ENCODE measurements at places on chromosomes 3 and 15.

DNA sequence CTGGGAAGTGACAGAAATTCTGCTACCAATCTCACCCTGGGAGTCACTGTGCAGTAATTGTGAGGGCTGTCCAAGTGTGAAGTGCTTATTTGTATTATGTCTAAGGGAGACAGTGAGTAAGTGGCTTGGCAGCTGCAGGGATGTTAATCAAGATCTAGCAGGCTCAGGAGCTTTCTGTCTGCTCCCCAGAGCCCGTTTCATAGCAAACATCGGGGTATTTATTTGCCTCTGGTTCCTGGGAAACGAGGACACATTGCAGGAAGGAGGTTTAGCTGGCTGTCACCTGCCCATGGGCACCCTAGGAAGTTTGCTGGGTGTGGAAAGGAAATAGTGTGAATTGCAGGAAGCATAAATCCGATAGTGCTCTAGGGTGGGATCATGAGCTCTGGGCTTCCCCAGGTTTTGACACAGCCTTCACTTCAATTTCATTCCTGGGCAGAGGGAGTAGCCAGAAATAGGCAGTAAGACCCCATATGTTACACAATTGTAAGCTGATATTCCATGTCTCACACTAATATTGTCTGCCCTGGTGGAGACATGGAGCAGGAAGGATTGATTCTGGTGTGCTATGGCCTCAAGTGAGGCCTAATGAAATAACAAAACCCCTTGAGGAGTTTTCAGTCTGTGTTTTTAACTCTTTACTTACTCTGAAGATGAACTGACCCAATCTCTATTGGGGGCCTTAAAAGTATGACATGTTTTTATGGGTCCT lies 74.1 kb upstream of the MITF start:
- peak; percentile 74 for DNase-seq

DNA sequence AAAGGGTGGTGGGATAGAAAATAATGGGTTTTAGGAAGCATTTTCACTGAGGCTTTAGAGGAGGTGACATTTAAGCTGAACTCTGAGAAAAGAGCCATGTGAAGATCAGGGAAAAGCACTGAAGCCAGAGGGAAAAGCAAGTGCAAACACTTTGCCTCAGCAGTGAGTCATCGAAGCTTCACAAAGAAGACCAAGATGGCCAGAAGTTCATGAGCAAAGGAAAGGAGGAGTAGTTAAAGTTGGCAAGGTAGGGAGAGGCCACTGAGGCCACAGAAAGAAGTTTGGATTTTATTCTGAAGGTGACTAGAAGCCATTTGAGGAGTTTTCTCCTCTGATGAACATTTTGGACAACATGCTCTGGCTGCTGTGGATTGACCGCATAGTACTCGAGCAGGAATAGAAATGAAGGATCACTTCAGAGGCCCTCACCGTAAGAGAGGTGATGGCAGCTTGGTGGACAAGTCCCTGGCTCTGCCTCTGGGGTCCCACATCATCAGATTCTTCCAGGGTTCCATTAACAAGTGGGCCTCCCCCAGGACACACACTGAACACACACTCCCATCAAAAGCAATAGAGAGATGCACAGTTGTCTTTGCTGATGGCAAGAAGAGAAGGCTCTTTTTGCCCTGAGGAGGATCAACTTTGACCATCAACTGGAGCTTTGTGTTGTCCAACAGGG lies 75.5 kb downstream of the TOP2B start:
- DNase-seq = no peak

GRCh38 chr3:46614431-46614830 lies 2.1 kb downstream of the FAM240A start:
- no peak for DNase-seq

- no peak for DNase-seq
Measured at GRCh38 chr3:95424279-95424678, 1361.4 kb downstream of the NSUN3 start.

GRCh38 chr15:37594417-37594816 lies 340.0 kb upstream of the TMCO5A start:
- no peak for DNase-seq

DNA sequence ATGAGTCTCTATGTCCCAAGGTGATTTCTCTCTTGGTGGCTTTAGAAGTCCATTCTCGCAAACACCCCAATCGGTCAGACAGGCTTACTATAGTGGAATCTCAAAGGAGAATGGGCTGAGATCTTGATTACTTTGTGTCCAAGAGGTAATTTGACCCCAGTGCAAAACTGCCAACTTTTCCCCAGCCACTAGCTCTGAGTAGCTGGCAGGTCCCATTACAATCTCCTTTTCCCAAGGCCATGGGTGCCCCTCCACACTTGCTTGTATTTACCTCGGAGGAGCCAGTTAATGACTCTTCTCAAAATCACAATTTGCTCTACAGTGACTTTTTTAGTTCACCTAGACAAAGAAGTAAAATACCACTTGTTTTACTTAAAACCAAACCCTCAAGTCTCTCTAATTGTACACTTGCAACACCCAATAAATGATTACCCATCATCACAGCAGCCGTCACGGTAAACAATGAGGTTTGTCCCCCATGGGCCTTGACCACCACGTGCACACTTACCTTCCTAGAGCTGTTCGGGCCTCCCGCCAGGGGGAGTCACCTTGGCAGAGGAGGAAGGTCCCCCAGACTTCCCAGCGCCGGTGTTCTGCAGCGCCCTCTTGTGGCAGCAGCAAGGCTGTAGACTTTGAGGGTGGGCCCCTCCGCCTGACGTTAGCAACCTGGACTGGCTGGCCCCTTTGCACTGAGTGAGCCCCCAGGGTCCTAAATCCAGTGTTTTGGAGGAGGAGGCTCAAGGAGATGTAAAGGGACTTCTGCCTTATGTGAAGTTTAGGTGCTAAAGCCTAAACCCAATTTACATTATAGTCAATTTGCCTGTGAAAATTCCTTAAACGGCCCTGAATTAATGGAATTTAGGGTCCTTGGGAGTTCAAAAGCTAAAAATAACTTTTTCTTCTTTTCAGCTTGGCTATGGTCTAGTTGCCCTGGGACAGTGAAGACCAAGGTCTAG lies 18.7 kb upstream of the HDAC11 start:
- peak; percentile 63 for DNase-seq

DNA sequence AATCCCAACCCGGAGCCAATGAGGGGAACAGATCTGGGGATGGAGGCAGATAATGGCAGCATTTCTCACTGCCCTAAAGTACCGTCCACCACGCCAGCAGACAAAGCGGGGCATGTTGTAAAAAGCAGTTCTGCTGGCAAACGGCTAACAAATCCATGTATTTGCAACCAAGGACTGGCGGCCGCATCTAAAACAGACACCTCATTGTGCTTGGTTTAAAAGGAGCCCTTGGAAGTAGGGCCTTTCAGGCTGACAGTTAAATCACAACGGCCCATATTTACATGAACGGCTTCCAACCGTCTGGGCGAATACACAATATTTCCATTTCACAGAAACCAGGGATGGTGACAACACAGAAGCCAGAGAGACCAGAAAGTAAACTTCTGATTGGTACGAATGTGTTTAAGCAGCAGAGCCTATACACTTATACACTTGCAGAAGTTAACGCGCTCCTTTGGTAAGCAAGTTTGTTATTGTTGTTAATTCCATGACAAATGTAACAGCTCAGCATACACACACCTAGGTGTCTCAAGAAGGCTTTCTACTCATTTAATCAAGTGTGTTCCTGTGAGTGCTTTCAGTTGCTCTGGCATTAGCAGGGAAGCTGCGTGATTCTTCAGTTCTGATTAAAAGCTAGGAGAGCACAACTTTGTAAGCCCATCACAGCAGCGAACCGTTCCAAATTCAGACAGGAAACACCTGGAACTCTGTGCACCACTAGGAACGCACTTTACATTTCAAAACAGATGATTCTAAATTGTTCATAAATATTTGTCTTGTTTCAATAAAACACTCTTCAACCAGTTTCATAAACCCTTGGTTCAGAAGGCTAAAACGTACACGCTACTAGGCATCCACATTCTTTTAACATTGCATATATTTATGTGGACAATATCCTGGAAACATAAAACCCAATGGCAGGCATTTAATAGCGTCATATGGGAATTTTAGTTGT lies 112.9 kb downstream of the PDZRN3 start:
- no peak for DNase-seq

DNA sequence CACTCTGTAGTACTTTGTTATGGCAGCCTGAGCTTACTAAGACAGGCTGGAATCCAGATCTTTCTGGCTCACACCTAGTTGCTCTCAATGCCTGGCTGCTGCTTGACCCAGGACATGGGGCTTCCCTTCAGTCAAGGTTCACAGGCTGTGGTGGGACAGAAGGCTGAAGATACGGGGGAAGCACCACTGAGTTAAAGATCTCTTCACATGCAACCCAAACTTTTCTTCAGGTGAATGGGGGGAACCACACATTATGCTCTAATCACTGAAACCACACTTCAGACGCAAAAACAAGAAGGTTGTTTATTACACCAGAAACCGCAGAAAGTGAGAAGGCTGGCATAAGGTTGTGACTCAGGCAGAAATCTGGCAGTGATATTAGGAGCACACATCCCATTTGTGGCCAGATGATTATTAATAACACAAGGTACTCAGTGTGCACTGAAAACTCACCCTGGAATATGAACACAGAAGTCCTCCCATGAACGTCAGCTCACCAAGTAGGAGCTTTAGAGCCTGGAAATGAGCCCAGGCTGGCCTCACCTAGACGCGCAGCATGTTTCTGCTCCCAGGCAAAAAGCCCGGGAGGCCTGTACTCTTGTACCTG lies 230.5 kb upstream of the CHRNA7 start:
- DNase-seq = no peak

- no peak for DNase-seq
Measured at GRCh38 chr3:31105011-31105410, 210.6 kb upstream of the GADL1 start.

- DNase-seq = no peak
Measured at GRCh38 chr15:92244703-92245102, 149.0 kb upstream of the ST8SIA2 start.

- DNase-seq = no peak
Measured at GRCh38 chr3:189282741-189283140, 111.0 kb downstream of the TPRG1 start.

DNA sequence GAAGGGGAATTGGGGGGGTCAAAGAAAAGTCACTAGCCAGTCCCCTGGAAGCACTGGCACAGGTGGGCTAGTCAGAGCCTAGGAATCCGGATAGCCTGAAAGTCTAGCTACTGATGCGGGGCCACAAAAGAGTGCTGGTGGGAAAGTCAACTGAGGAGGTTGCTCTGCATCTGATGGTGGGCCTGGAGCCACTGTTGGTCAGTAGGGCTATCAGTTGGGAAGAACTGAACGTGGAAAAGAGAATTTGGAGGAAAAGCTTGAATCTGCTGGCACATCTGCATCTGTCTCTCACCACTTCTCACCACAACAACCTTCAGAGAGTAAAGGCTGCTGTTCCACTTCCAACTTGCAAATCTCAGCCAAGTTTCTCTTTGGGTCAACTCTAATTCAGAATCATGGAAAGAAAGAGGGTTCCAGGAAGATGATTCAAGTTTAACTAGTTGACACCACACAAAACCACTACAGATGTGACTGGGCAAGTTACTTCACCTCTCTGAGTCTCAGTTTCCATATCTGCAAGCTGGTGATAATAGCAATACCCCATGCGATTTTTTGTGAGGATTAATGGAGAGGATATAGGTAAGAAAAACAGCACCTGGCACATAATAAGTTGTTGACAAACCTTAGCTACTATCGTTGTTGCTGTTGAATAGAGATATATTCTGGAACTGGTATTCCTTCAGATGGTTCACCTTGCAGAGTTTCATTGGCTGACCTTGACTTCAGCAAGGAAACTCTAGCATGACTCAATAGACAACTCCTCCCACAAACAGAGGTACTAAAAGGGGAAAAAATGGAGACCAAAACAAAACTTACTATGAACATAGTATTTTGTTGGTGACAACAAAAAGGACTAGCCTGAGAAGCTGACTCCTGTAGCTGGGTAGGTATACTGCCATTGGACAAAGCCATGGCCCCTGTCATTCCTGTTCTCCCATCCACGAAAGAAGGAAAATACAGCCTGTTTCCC lies 280.2 kb upstream of the STT3B start:
- DNase-seq = no peak

DNA sequence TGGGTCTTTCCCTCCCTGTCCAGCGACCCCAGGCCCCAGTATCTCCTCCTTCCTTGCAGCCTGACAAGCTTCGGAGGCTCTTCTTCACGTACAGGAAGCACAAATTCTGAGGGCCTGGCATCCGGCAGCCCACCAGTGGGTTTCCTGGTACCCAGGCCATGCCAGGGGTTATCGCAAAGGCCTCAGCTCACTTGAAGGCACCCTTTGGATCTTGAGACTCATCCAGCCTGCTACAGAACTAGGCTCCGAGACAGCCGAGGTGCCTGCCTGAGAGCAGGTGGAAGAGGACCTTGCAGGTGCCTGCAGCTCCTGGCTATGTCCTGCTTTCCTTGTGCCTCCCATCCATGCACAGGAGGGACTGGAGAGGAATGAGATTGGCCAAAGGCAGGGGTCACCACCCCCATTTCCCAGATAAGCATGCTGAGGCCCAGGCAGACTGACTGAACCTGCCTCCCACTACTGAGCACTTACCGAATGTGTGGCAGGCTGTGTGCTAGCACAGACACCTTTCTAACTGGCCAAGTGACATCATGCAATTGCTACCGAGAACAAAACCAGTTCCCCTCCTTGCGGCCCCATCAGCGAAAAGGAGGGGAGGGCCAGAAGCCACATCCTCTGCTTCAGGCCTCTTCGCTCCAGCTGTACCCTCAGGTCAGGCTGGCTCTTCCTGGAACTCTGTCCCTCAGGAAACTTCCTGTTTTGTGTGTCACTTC lies 11.2 kb downstream of the SH2D7 start:
- no peak for DNase-seq

- no peak for DNase-seq
Measured at GRCh38 chr3:47411696-47412452, 31.1 kb downstream of the PTPN23 start.

GRCh38 chr3:20246662-20247061 lies 60.7 kb upstream of the SGO1 start:
- no peak for DNase-seq

GRCh38 chr3:119098003-119098402 lies 48.0 kb upstream of the TEX55 start:
- no peak for DNase-seq

GRCh38 chr3:64760258-64760657 lies 72.5 kb upstream of the ADAMTS9 start:
- no peak for DNase-seq

DNA sequence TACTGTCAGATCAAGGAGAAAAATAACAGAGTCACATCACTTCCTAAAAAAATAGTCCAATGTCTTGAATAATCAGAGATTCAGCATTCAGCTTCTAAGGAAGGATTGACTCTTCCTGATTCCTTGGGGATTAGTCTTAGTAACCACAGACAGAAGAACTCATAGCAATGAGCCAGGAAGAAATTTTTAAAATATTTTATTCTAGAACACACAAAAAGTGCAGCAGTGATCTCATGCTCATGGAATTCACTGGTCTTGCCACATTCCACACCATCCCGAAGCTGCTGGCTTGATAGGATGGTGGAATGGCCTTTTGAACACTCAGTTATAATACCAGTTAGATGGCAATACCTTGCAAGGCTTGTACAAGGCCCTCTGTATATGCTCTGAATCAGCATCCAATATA lies 43.0 kb upstream of the ABI3BP start:
- DNase-seq = no peak
